ENCODE measurements at places on chromosomes 12 and 14.

GRCh38 chr14:50347521-50347920 lies 35.4 kb downstream of the DMAC2L start:
- DNase-seq: no peak

DNA sequence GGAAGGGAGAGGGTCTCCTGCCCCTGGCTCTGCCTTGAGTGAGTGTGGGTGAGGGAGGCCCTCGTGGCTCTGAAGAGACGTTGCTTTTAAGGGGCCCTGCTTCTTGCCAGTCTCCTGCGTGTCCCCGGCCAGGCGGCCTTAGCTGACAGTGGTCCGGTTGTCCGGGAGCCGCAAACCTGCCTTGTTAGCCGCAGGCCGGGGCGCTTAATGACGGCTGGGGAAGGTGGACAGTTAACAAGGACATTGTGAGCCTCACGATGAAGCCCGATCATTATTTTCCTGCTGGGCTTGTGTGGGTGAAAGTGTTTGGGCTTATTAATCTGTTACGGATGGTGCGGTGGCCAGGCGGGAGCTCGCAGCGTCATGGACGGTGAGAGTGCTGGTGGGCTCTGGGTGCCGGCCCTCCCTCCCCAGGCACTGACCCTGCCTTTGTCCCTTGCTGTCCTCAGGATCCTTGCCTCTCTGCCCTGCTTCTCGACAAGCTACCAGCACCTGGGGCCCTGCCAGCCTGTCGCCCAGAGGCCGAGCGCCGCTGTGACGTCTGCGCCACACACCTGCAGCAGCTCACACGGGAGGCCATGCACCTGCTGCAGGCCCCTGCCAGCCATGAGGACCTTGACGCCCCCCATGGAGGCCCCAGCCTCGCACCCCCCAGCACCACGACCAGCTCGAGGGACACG lies 13.3 kb downstream of the KIF26A start:
- DNase-seq: no peak

DNA sequence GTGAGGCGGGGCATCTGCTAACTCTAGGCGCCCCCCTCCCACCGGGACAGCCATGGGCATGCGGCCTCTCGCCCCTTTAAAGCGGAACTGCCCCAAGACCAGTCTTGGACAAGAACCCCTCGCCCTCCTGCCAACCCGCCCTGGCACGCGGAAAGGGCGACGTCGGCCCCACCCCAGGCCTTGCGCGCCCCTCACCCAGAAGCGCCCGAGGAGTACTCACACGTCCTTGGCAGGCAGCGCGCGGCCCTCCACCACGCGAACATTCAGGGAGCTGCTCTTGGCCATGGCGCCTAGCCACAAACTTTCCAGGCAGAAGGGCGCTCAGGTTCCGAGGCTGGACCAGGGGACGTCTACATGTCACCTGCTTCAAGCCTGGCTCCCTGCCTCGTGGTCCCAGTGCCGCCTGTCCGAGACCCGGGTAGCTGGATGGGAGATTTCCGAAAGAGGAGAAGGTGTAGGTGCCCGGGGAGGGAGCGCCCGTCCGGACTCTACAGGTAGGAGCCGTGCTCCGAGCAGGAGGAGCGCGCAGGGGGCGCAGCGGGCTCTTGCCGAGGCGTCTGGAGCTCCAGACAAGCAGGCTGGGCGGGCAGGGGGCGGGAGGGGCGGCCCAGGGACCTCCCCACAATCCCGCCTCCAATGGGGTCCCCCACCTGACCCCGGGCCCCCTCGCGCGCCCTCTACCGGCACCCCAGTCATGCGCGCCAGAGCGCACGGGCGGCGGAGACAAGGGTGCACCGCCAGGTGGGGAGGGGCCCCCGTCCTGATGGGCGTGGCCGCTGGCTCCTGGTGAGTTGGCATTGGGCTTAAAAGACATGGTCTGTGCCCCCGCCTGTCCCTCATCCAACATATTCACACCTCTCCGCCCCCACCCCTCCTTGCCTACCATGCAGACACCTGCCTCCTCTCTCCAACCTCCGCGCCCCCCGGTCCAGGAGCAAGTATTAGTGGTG lies at the start of gene RASAL1:
Gene RASAL1, minus strand, starts transcription at position 584 of the 950 bp plus-strand sequence. Its CDS starts 299 bp downstream, at position 285.
- DNase-seq: no peak

- DNase-seq: no peak
Measured at GRCh38 chr14:82897469-82898308, 1364.0 kb upstream of the SEL1L start.

- no peak for DNase-seq
Measured at GRCh38 chr14:24325963-24326362, 8.9 kb downstream of the ADCY4 start.

GRCh38 chr12:24475337-24475736 lies 473.6 kb downstream of the BCAT1 start:
- no peak for DNase-seq

DNA sequence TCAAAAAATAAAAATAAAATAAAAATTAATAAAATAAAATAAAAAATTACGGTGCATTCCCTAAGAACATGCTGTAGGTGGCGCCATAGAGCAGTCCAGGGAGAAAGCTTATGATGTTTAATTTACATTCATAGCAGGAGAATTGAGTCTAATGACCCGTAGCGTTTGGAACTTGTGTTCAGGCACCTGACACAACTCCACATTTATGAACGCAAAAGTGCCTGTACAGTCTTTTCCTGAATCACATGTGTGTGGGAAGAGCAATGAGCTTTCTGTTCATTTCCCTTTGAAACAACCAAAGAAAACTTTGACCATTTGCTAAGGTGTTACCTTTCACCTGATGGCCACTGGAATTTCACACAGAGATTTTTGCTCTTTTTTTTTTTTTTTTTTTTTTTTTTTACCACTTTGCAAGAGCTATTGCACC lies 60.6 kb upstream of the KCNA1 start:
- no peak for DNase-seq

All from thoracic aorta (tissue), 2 donors.